ENCODE measurements at places on chromosomes 4 and X.

- H3K36me3 ChIP-seq, result no peaks in the 10 kb centered on the region
- H3K27ac ChIP-seq, result no peak overlapping the region
- no peak for DNase-seq
- H3K27me3 ChIP-seq, result no peaks in the 10 kb centered on the region
Observed at GRCh38 chr4:40778090-40778489, 28.3 kb downstream of the NSUN7 start.

DNA sequence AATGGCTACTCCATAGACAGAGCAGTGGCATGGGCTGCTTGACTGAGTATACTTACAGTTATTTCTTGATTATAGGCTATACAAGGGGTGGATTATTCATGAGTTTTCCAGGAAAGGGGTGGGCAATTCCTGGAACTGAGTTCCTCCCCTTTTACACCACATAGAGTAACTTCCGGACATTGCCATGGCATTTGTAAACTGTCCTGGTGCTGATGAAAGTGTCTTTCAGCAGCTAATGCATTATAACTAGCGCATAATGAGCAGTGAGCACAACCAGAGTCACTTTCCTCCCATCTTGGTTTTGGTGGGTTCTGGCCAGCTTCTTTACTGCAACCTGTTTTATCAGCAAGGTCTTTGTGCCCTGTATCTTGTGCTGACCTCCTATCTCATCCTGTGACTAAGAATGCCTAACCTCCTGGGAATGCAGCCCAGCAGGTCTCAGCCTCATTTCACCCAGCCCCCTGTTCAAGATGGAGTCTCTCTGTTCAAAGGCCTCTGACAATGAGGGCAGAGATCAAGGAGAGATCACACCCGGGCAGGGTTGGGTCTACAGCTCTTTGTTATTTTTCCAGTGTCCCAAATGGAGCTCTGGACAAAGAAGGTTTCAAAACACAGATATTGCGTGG is 468.4 kb upstream of the PRKX start:
- no peaks in the 10 kb centered on the region for H3K27me3 ChIP-seq
- no peak for DNase-seq
- no peaks in the 10 kb centered on the region for H3K4me1 ChIP-seq
- H3K27ac ChIP-seq, result no peak overlapping the region
- H3K36me3 ChIP-seq, result no peaks in the 10 kb centered on the region

DNA sequence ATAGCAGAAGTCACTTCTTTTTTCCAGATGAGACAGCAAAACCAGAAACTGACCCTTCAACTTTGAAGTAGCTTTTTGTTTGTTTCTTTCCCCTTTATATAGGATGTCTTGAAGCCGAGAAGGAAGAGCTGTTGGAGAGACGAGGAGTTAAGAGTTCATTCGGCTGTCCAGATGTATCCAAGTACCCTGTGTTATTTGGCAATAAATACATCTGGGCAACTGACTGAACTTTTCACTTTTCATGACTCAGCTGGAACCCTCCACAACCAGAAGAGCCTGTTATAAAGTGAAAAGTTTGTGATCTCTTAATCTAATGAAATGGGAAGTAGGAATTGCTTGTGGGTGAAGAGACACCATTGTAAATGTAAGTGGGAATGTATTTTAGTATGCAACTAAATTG is 131.2 kb downstream of the HTR2C start:
- no peak for DNase-seq
- no peaks in the 10 kb centered on the region for H3K36me3 ChIP-seq
- H3K27ac ChIP-seq, result no peak overlapping the region
- no peaks in the 10 kb centered on the region for H3K27me3 ChIP-seq
- no peaks in the 10 kb centered on the region for H3K4me1 ChIP-seq

DNA sequence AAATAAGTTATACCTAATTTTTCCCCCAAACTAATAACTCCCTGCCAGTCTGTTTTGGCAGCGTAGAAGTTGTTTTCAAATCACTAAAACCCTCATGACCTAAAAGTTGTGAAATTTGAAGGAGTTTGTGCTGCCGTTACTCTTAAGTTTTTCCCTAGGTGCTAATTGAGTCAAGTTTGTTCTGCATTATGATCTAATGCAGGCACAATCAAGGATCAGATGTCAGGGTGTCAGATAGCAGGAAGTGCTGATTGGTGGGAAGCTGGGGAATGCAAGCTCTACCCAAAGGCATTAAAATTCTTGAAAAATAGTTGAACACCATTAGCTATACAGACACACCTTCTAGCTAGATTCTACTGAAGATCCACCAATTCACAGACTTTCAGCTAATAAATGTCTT is 51.9 kb downstream of the ARX start:
- no peak for DNase-seq
- H3K27me3 ChIP-seq, result no peaks in the 10 kb centered on the region
- H3K36me3 ChIP-seq, result no peaks in the 10 kb centered on the region
- no peaks in the 10 kb centered on the region for H3K4me1 ChIP-seq
- H3K27ac ChIP-seq, result no peak overlapping the region
- no peak overlapping the region for H3K4me3 ChIP-seq

DNA sequence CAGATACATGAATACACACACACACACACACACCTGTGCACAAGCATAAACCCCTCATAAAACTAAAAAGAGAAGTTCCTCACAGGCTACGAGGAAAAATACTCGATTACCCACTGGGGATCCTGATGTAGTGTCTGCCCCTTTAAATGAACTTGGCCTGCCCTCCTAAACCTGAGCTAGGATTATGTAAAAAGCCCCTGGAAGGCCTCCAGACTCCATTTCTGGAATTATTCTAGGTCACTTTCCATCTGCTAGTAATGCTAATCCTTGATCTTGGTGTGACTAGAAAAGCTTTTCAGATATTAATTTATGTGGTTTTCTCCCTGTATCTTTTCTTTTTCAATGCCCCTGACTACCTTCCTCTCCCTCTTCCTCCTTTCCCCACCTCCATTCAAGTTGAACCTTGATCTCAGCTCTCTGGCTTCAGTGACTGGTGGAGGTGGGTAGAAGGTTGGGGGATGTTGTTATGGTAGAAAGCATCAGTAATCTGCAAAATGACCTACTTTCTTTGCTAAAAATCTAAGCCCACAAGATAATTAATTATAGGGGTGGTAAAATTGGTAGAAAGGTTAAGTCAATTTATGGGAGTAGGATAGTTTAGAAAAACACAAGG is 25.5 kb upstream of the ZNF330 start:
- H3K36me3 ChIP-seq, result no peaks in the 10 kb centered on the region
- H3K27ac ChIP-seq, result no peak overlapping the region
- no peak overlapping the region for H3K4me3 ChIP-seq
- DNase-seq, result no peak
- no peaks in the 10 kb centered on the region for H3K4me1 ChIP-seq
- H3K27me3 ChIP-seq, result no peaks in the 10 kb centered on the region

GRCh38 chr4:74123065-74123728 is 24.2 kb upstream of the CXCL2 start:
- H3K4me1 ChIP-seq, result no peaks in the 10 kb centered on the region
- H3K27me3 ChIP-seq, result no peaks in the 10 kb centered on the region
- H3K27ac ChIP-seq, result no peak overlapping the region
- H3K36me3 ChIP-seq, result no peaks in the 10 kb centered on the region
- DNase-seq, result no peak

DNA sequence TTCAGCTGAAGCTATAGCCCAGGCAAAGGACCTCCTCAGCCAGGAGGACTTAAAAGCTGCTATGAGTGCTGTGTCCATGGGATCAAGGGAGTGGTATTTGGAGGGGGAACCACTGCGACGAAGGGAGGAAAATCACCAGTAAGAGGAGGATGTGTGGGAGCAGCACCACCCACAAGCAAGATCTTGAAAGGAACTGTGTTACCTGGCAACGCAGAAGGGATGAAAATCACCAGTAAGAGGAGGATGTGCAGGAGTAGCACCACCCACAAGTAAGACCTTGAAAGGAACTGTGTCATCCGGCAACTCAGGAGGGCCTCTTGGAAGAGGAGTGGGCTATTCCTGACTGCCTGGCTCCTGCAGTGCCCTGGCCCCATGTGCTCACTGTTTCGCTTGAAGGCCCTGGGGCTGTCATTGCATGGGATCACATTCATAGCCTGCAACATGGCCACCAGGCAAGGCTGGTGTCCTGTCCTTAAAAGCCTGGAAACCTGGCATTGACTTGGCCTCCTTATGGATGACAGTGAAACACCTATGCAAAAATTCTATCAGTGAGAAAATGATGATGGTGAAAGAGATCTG is 48.3 kb downstream of the TRMT44 start:
- no peaks in the 10 kb centered on the region for H3K27me3 ChIP-seq
- no peak for DNase-seq
- H3K27ac ChIP-seq, result no peak overlapping the region
- H3K4me3 ChIP-seq, result no peak overlapping the region
- no peaks in the 10 kb centered on the region for H3K4me1 ChIP-seq
- no peaks in the 10 kb centered on the region for H3K36me3 ChIP-seq

DNA sequence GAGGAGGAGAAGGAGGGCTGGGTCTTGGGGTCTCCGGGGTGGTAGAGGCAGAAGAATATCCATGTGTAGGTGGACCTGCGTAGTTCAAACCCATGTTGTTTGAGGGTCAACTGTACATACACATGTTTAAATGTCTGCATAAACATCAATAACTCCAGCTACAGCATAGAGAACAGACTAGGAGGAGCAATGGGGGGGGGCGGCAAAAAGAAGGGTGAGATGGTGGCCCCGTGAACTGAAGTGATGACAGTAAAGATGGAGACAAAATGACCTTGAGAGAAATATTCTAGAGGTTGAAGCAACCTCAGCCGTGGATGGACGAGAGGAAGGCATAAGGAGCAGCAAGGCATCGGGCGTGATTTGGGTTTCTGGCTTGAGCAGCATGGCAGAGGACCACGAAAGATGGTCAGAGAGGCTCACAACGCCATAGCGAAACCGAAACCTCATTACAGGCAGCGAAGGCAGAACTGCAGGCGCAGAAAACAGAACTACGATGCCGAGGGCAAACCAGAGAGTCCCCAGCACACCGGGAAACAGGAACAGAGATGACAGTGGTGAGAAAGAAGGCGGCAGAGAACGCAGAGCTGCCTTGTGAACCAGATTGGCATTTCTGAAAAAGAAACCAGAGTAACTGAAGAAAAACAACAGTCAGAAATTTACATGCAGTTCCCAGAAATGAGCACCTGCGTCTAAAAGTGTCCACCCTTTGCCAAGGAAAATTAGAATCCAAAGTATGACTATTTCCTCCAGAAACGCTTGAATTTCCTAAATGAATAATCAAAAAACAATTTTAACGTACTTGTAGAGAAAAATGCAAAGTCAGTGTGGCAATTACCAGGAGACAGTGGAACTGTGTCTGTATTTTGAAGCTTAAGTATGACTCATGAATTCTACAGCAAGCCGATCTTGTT is 50.3 kb upstream of the ENPP6 start:
- no peaks in the 10 kb centered on the region for H3K27me3 ChIP-seq
- H3K4me1 ChIP-seq, result peaks cover 31% of the 10 kb centered on the region
- no peaks in the 10 kb centered on the region for H3K36me3 ChIP-seq
- H3K27ac ChIP-seq, result peak overlapping the region; percentile 91
